ENCODE measurements at places on chromosomes 5 and 9. TPM values are rescaled to one million over a fixed set of nuclear protein-coding genes. Genes with fewer than 3 reads are reported as not detected.

DNA sequence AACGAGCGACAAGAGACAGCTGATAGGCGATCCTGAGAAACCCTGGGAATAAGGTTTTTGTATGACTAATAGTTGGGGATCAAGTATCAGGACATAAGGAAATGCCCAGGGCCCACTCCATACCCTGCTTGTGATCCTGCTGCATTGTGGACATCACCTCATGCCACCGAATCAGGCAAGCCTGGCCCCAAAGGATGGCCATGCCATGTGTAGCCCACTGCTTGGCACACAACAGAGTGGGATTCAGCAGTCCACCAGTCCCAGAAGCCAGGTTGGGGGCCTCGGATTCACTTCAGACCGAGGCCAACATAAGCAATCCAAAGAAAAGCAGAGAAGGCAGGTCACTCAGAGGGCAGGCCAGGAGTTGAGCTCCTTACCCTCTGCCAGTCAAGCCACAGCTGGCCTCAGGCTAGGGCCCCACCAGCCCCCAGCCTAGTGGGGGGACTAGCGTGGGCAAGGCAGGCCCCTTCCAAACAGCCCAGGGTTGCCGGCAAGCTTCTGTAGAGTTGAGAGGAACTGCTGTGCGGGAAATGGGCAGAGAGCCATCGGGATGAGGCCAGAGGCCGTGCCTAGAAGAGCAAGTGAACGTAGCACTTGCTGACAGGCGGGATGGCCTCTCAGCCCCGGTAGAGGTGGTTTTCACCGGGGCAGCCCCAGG lies 5.0 kb downstream of the NOP16 start:
- H3K36me3 ChIP-seq, result peaks cover 12% of the 10 kb centered on the region
- no peaks in the 10 kb centered on the region for H3K27me3 ChIP-seq
- no peak overlapping the region for H3K4me3 ChIP-seq

GRCh38 chr9:123654994-123655637 lies 274.8 kb downstream of the DENND1A start:
- H3K27me3 ChIP-seq, result no peaks in the 10 kb centered on the region
- DNase-seq, result no peak
- no peaks in the 10 kb centered on the region for H3K36me3 ChIP-seq
- H3K27ac ChIP-seq, result no peak overlapping the region
- no peaks in the 10 kb centered on the region for H3K4me1 ChIP-seq

DNA sequence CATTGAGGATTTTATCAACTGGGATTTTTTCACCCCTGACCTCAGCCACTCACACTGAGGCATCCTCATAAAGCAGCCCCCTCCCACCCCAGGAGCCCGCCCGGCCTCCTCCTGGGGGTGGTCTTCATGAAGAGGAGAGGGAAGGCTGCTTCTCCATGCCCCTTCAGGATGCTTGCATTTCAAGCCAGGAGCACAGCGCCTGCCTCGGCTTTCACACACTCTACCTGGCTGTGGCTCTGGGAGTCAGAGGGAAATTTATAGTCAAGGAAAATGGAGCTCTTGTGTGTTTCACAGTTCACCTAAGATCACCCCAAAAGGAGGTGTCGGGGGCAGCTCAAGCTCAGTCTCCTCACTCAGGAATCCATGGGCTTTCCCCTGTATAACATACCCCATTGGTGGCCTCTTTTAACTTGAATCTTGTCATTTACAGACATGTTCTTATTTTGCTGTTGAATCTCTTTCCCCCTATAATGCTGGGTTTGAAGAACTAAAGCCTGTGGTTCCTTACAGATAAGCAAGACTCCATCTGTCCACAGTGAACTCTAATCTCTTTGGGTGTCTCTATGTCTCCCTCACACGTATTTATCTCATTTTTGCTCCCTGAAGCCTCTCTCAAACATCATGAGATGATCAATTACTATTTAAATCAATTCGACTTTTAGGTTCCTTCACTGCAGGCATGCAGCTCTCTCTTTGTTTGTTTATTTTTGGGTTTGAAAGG lies 22.6 kb upstream of the IQGAP2 start:
- no peak for DNase-seq
- H3K27me3 ChIP-seq, result no peaks in the 10 kb centered on the region
- H3K4me1 ChIP-seq, result no peaks in the 10 kb centered on the region
- no peak overlapping the region for H3K27ac ChIP-seq

DNA sequence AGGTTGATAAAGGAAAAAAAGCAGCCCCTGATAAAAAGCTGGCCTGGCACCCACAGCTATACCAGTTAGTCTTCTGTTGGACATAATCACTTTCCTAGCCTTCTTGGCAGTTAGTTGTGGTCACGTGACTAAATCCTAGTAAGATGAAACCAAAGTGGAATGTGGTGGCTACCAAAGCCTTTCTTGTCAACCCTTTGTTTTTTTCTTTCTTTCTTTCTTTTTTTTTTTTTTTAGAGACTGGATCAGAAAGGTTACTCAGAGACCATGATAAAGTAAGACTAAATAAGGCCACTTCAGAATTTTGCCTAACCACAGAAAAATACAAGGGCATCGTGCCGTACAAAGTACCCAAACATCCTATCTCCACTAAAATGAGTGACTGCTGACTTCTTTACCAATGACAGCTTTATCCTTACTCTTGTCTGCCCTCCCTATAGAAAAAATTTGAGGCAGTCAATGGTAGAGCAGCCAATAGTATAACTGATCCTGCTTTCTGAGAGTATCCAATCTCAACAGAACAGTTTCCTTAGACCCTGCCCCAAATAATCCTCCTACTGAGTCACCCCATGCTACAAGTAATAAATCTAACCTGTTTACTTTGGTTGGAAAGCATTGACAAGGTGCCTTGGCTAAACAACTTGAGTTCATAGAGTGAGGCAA lies 14.2 kb upstream of the KIF27 start:
- peaks cover 28% of the 10 kb centered on the region for H3K36me3 ChIP-seq
- H3K27me3 ChIP-seq, result no peaks in the 10 kb centered on the region
- no peak overlapping the region for H3K4me3 ChIP-seq
- no peak overlapping the region for H3K27ac ChIP-seq
- DNase-seq, result no peak

DNA sequence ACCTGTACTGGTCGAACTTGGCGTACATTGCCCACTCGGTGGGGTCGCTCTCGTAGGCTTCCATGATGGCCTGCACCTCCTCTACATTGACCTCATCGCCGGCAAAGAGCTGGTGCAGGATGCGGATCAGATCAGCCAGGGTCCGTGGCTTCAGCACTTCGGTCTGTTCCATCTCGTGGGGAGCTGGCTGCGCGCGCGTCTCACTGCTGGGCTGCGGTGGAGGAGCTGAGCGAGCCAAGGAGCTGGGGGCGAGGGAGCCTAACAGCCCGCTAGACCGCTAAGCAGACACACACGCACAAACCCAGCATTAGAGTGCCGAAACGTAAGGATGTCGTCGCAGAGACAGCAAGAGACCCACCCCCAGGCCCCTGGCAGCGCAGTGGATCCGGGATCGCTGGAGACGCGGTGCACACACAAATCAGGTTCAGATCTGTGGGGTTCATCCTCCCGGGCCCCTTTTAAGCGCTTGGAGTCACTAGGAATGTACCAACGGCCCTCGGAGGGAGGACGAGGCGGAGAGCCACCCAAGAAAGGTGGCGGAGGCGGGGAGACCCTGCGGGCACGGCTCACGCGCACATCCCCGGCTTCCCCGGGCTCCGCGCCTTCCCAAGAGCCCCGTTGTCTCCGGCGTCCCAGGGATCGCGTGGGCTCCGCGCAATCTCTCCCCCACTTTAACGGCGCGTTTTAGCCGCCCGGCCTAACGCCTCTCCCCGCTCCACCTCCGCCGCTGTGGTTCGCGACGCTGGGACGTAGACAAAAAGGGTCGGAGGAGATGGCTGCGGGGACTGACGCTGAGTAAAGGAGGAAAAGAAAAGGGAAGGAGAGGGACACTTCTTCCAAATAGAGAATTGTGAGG lies at the start of gene CDO1:
Gene CDO1, minus strand, starts transcription at position 434 of the 856 bp plus-strand sequence. Its CDS starts 262 bp downstream, at position 172.
- DNase-seq, result peak; percentile 58
- peaks cover 41% of the 10 kb centered on the region for H3K27me3 ChIP-seq
- peak within 1 kb of the TSS; percentile 77 for H3K27ac ChIP-seq
- H3K4me3 ChIP-seq, result peak within 1 kb of the TSS; percentile 60
- no peaks in the 10 kb centered on the region for H3K4me1 ChIP-seq

DNA sequence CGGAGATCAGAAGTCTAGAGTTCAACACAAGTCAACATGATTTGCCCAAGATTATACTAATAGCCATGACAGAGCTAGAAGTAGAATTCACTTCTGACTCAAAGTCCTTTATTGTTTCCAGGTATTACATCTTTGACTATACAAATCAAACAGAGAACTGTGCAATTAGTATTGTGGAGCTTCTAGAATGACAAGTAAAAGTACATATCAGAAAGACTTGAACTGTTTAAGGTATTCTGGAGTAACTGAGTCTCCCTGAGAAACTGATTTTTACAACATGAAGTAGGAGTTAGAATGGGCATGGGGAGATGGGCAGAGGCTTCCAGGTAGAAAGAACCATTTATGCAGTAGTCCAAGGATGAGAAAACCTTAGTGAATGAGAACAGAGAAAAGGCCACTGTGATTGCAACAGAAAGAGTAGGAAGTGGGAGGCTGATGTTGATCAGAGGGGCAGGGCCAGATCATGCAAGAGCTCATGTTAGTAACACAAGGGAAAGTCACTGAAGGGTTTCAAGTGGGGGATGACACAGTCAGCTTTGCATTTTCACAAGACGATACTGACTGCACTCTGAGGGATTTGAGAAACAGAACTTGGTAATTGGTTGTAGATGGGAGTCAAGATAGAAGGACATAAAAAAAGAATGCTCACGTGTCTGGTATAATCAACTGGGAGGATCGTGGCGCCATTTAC lies 280.7 kb downstream of the RFX3 start:
- no peak overlapping the region for H3K27ac ChIP-seq
- no peak overlapping the region for H3K4me3 ChIP-seq
- H3K27me3 ChIP-seq, result no peaks in the 10 kb centered on the region
- peaks cover 8% of the 10 kb centered on the region for H3K36me3 ChIP-seq

GRCh38 chr5:10556893-10557746 lies 6.8 kb upstream of the ANKRD33B start:
- H3K4me3 ChIP-seq, result no peak overlapping the region
- H3K27me3 ChIP-seq, result no peaks in the 10 kb centered on the region
- no peak overlapping the region for H3K27ac ChIP-seq
- DNase-seq, result no peak

DNA sequence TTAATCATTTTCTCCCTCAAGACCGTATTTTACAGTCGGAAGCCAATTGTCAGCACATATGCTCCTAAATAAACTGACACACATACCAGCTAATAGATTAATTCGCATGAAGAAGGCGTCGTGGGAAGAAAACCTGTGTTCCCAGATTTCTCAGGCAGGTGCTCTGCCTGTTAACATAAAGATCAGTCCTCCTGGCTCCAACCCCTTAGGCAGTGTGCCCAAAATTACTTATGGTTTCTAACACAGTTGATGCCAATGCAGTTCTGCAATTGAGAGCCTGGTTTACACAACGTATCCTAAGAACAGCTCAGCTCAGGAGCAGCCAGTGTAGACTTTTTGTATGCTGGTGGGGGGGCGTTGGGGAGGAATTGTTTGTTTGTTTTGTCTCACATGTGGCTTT lies 208.3 kb downstream of the ENC1 start:
- no peaks in the 10 kb centered on the region for H3K36me3 ChIP-seq
- no peak for DNase-seq
- H3K4me1 ChIP-seq, result peaks cover 3% of the 10 kb centered on the region
- no peak overlapping the region for H3K4me3 ChIP-seq

GRCh38 chr5:64299805-64300204 lies 134.2 kb downstream of the RNF180 start:
- H3K27me3 ChIP-seq, result no peaks in the 10 kb centered on the region
- no peaks in the 10 kb centered on the region for H3K4me1 ChIP-seq
- DNase-seq, result no peak
- no peaks in the 10 kb centered on the region for H3K36me3 ChIP-seq
- no peak overlapping the region for H3K4me3 ChIP-seq

SPATA31A3 gene
- total RNA-seq, result not detected

CCDC69 gene
- total RNA-seq, result 144 TPM

CD74 gene
- 305 TPM for total RNA-seq

PCDHB9 gene
- 1.2 TPM for total RNA-seq

SUSD3 gene
- total RNA-seq, result 0.40 TPM

PRELID2 gene
- total RNA-seq, result 10.2 TPM

PHF24 gene
- 0.11 TPM for total RNA-seq
